Activated T-helper 17 cell treated with anti-CD3 and anti-CD28 coated beads, Interleukin-2, amount 50 U/mL, for 72 hours (primary cell): ENCODE measurements at places on chromosomes 12 and 14. TPM values are rescaled to one million over a fixed set of nuclear protein-coding genes. Genes with fewer than 3 reads are reported as not detected.
A peak's percentile ranks its signal among the peaks of the same experiment; 100 is the strongest.

DNA sequence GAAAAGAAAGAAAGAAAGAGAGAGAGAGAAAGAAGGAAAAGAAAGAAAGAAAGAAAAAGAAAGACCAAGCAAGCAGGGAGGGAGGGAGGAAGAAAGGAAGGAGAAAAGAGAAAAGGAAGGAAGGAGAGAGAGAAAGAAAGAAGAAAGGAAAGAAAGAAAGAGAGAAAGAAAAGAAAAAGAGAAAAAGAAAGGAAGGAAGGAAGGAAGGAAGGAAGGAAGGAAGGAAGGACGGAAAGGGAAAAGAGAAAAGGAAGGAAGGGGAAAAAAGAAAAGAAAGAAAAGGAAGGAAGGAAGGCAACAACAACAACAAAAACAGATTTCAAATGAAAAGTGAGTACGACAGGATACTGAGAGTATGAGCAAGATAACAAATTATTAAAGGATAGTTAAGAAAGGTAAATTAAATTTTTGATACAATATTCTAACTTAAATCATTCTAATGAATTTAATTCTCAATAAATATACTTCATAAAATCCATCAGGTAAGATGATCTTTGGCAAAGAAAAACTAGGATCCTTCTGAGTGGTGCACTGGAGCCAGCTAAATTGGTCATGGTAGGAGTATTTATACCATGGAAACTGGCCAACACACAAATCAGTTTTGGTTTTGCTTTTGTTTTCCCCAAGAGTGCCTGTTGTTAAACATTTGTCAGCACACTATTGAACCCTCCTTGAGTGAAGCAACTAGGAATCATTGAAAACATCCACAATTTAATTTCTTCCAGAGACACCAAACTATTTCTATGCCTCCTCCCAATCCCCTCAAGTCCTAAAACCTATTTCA lies 56.1 kb upstream of the DYRK2 start:
- ATAC-seq = peak; percentile 89

GRCh38 chr14:92943855-92944570 lies 21.1 kb downstream of the CHGA start:
- no peak for ATAC-seq

- no peak for ATAC-seq
These were observed 37.5 kb downstream of the FZD10 start for GRCh38 chr12:130199581-130200390.

DNA sequence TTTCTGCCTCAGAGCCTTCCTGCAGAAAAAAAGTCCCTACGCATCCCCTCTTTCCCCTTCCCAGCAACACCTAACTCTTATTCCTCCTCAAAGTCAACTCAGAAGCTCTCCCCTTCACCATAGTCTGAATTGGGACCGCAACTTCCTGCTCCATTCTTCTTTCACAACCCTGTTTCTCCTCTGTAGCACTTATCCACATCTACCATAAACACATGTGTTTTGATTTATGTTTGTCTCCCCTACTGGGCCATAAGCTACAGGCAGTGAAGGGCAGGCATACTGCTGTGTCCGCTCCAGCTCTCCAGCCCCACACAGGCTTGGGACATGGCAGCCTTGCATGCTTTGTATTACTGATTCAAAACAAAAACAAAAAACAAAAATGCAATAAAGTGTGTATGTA lies 5.9 kb downstream of the SDR9C7 start:
- ATAC-seq = no peak

- ATAC-seq = peak; percentile 60
These were observed 673 bp downstream of the BEGAIN start for GRCh38 chr14:100586403-100587085.

Gene CDK2
- 101 TPM for total RNA-seq

Gene SPX
- total RNA-seq = 1.5 TPM

Gene PRKCH
- total RNA-seq = 127 TPM
